Left ventricle myocardium superior (tissue), 1 donor: ENCODE measurements at places on chromosomes 13 and 19.

- DNase-seq, result no peak
Observed at GRCh38 chr13:40933508-40934204, 85.5 kb downstream of the ELF1 start.

GRCh38 chr13:35865341-35866240, 265.6 kb downstream of the DCLK1 start:
- DNase-seq, result no peak

DNA sequence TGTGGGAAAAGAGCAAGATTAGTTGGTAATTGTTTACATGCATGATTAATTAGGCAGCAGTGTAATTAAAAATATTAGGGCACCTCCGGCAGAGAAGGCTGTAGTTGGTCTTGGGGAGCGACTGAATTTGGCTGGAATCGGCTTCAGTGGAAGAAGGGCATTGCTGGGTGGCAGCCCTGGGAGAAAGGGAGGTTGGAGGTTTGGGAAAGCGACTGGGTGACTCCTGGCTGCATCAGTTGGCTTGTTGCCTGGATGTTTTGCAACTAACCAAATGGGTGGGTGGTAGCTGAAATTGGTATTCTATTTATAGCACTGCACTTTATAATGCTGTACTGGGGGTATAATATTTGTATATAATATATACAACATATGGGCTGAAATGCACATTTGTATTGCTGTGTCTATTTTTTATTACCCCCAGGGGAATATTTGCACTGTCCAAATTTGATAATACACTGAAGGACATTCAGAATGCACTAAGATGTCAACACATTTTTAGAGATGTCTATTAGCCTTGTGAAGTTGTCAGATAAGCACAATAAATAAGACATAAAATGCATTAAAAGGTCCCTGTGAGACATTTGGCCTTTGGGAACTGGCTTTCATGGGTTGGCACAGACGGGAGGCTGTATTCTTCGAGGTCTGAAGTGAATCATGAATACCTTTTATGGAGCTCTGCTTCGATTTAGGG, 1.7 kb downstream of the B3GLCT start:
- peak; percentile 35 for DNase-seq

- no peak for DNase-seq
Observed at GRCh38 chr13:101486708-101487437, 34.4 kb downstream of the ITGBL1 start.

GRCh38 chr19:55088021-55088451, 12.4 kb downstream of the EPS8L1 start:
- no peak for DNase-seq

DNA sequence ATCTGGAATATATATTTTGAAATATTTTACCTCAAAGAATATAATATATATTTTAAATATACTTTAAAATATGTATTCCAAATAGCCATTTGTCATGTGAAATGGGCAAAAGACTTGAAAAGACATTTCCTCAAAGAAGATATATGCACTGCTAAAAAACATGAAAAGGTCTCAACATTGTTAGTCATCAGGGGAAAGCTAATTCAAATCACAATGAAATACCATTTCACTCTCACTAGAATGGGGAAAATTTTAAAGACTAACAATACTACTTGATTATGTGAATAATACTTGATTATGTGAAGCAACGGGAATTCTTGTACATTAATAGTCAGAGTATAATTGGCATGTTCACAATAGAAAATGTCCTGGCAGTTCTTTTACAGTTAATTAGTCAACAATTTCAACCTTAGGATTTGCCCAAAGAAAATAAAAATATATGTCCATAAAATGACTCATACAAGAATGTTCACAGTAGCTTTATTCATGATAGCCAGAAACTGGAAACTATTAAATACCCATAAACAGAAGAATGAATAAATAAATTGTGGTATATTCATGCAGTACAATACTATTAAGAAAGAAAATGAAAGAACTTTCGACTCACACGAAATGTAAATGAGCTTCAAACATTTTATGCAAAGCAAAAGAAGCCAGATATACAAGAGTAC, 6.8 kb upstream of the KBTBD6 start:
- no peak for DNase-seq

- DNase-seq, result no peak
Observed at GRCh38 chr19:56132316-56132822, 8.7 kb upstream of the ZNF444 start.

DNA sequence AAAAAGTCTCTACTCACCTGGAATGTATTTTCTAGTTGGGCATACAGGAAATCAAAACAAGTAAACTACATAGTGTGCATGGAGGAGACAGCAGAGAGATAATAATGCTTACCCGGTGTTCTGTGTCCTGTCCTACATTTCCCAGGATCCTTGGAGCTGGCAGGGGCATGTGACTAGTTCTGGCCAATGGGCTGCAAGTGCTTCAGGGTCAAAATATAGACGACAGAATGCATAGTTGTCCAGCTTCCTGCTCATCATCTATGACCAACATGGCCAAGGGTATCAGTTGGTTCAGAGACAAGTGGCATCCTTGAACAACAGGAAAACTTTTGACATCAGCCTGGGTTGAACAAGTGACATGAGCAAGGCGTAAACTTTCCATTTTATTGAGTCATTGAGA, 8.5 kb downstream of the ZNF317 start:
- no peak for DNase-seq

DNA sequence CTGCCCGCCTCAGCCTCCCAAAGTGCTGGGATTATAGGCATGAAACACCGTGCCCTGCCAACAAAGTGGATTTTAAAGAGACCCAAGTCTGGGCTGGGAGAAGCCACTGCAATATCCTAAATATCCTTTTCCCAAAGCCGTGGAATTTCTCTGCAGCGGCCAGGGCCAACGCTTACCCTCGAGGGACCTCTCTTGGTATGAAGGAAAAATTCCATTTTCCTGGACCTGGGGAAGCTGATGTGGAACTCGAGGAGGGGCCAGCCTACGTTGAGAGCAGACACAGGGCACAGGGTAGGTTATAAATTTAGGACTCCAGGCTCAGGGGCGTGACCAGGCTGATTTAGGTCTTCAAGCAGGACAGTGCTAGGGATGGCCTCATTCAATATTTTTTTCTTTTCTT, 17.7 kb upstream of the UPF1 start:
- peak; percentile 44 for DNase-seq

DNA sequence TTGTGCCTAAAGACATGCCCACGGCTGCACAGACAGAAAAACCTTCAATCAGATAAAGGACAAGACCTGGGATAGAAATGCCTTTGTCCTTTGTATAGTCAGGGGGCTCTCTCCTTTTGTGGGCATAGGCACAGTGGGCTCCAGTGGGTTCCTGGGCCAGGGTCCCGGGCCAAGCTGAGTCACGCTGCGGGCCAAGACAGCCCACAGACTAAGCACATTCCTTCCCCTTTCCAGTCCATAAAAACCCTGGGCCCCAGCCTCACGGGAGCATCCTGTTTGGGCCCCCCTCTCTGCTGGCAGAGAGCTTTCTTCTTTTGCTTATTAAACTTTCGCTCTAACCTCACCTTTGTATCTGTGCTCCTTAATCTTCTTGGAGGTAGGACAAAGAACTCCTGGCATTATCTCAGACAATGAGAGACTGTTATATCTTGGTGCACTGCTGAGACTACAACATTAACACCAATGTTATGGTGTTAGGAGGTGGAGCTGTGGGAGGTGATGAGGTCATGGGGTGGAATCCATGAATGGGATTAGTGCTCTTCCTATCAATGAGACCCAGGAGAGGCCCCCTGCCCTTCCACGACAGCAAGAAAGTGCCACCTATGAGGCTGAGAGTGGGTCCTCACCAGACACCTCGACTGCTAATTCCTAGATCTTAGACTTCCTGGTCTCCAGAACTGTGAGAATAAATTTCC, 20.8 kb upstream of the FBXL3 start:
- DNase-seq, result no peak

DNA sequence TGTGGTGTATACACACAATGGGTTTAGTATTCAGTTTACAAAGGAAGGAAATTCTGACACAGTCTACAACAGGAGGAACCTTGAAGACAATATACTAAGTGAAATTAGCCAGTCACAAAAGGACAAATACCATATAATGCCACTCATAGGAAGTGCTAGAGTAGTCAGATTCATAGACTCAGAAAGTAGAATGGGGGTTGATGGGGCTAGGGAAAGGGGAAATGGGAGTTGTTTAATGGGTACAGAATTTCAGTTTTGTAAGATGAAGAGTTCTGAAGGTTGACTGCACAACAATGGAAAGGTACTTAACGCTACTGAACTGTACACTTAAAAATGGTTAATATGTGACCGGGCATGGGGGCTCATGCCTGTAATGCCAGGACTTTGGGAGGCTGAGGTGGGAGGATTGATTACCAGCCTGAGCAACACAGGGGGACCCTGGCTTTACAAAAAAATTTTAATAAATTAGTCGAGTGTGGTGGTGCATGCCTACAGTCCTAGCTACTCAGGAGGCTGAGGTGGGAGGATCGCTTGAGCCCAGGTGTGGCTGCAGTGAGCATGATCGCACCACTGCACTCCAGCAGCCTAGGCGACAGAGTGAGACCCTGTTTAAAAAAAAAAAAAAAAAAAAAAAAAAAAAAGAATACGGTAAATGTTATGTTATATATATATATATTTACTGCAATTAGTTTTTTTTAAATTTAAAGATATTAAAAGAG, 45.0 kb downstream of the SLC15A1 start:
- DNase-seq, result no peak

GRCh38 chr13:58919551-58919950, 1244.2 kb downstream of the DIAPH3 start:
- DNase-seq, result no peak

GRCh38 chr19:4977299-4978174, 8.6 kb downstream of the KDM4B start:
- DNase-seq, result peak; percentile 74

DNA sequence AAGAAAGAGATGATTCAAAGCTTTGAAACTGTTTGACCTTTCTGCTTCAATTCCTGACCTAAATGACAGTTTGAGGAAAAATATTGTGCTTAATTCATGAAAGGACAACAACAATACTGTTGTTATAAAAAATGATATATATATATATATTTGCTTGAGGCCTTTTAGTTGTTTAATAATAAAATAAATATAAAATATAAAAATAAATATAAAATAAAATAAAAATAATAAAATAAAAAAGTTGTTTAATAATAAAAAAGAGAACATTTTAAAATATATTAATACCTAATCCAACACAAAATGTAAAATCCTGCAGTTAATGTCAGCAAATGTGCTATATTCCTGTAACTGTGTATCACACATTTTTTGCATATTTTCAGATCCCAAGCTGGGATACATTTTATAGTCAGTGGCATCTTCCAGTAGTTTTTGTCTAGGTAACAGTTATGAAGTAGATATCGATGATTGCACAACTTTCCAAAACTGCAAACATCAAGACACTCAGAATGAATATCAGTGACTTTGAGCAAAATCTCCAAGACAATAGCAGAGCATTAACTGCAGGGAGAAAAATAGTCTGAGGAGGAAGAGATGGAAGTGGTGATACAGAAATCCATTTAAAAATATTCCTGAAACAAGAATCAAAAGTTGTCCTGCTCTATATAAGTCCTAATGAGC, 375.5 kb upstream of the KLHL1 start:
- no peak for DNase-seq
